Occipital lobe (tissue), 3 donors: ENCODE measurements at places on chromosomes 1 and 21.

- no peak for DNase-seq
Observed at GRCh38 chr1:112988367-112988766, 32.4 kb upstream of the SLC16A1 start.

DNA sequence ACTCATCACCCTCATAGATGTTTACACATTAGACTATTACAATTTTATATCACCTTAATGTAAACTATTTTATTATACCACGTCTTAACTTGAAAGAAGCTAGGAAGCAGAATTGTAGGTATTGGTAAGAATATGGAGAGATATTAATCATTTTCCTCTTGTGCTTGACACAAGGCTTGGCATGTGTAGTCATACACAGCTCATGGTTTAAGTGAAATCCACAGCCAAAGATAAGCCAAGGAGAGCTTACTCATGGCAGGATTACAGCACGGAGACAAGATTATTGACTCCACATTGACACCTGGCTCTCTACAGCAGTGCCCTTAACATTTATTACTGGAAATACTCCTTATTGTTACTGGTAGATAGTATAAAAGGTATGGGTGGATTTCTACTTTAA is 68.4 kb upstream of the ADGRL4 start:
- no peak for DNase-seq

- DNase-seq: no peak
Observed at GRCh38 chr1:156368157-156368658, 803 bp upstream of the RHBG start.

GRCh38 chr1:228006034-228006785 is 588 bp upstream of the WNT3A start:
- DNase-seq: no peak

GRCh38 chr1:51638350-51638749 is 21.5 kb downstream of the OSBPL9 start:
- no peak for DNase-seq
